Glutamatergic neuron (in vitro differentiated cells): ENCODE measurements at places on chromosomes 7 and 10.

DNA sequence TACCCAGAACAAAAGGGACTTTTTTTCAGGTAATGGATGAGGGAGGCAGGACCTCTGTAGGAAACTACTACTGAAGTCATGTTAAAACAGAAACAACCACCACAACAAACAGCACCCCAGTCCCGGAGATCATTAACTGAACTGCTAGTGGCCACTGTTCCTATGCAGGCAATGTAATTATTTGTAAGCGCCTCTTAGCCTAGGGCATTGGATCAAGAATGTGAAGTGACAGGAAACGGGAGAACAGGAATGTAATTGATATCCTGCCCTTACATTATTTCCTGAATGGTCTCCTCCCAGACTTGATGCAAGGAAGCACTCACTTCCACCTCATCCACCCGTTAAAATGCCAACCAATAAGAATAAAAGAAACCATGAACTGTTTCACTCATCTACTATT is 16.7 kb upstream of the GAD2 start:
- no peak for DNase-seq

GRCh38 chr7:112765105-112765504 is 25.1 kb downstream of the TMEM168 start:
- DNase-seq, result no peak

- no peak for DNase-seq
Measured at GRCh38 chr7:139525750-139526149, 2.3 kb downstream of the CLEC2L start.

- DNase-seq, result no peak
Measured at GRCh38 chr10:68668231-68668630, 52.8 kb upstream of the CCAR1 start.

GRCh38 chr10:21330628-21331020 is 194.9 kb downstream of the SKIDA1 start:
- no peak for DNase-seq

GRCh38 chr10:70558871-70559810 is 43.4 kb downstream of the PRF1 start:
- peak; percentile 65 for DNase-seq

- no peak for DNase-seq
Measured at GRCh38 chr7:141430455-141431139, 120.6 kb upstream of the AGK start.
